HepG2 (cell line): ENCODE measurements at places on chromosomes 6 and 20.

DNA sequence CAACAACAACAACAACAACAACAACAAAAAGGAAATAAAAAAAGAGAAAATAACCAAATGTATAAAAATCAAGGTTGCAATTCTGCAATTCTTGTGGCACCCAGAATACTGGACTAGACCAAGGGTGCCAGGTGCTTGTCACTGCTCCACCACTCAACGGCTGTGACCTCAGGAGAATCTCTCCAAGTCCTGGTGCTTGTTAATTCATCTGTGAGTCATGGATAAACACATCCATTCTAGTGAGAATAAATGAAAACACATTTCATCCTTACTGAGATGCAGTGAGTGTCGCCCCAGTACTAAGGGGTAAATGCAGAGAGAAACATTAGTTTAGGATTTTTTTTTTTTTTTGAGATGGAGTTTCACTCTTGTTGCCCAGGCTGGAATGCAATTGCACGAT lies 32.0 kb downstream of the HLA-C start:
- DNase-seq: no peak

DNA sequence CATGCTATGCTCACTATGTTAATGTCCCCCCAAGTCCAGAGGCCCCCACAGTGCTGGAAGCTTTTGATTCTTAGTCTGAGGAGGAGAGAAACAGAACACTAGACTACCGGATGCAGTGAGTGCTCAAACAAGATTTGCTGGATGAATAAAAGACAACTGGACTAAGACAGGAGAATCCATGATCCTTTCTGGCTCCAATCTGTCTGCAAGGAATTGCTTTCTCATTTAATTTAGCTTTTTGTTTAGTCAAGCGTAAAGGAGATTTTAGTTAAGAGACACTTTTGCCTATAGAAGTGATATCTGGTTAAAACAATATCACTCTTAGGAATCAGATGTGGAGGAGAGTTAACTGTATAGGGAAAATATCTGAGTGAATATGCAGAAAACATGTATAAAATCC lies 13.5 kb downstream of the LYRM4 start:
- DNase-seq: no peak

- no peak for DNase-seq
Observed at GRCh38 chr20:36614781-36615557, 9.4 kb downstream of the RAB5IF start.

DNA sequence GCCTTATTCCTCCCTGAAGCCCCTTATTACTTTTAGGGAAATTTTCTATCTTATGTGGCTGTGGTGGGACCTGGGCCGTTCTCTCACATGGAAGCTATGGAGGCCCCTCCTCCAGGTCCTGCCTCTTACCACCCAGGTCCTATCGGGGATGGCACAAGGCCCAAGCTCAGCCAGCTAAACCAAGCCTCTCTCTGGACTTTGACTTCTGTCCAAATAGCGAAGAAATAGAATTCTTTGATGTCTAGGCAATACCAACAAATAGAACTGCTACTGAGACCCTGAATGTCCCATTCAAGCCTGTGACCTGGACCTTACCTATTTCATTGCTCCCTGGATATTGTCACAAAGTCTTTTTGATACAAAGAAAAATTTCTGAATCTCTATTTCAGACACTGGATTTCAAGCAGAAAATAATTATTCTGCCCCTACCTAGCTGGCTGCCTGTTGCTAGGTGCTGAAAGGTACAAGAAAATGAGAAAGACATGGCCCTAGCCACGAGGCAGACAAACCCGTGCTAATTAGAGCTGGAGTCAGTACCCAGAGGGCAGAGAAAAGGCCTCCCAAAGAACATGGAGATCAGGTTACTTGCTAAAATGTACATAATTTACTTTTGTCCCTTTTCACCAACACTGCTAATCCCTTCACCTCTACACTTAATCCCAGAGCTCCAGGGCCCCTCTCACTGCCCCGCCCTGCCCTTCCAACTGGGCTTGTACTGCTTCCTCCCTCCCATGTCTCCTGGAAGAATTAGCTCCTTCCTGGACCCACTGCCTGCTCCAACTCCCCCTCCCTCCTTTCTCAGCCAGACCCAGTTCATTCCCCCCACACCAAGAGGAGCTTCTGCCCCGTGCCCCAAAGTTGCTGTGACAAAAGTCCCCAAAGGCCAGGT lies 15.5 kb upstream of the NNAT start:
- DNase-seq: peak; percentile 97
